Spinal cord (tissue), 10 donors: ENCODE measurements at places on chromosomes 5 and 9. TPM values are rescaled to one million over a fixed set of nuclear protein-coding genes. Genes with fewer than 3 reads are reported as not detected.

DNA sequence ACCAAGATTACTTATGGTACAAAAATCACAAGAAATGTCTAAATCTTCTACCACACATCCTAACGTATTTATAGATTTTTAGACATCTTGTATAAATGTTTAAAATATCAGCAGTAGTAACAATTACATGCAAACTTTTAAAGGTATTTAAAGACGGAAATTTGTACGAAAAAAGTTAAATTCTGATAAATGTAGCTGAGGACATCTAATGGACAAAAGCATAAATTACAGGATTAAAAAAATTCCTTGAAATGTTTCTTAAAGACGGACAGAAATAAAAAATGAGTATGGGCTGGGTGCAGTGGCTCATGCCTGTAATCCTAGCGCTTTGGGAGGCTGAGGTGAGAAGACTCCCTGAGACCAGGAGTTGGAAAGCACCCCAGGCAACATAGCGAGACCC is 15.8 kb downstream of the ERCC8 start:
- no peak for DNase-seq
- no peaks in the 10 kb centered on the region for H3K4me1 ChIP-seq
- no peak overlapping the region for H3K27ac ChIP-seq
- H3K27me3 ChIP-seq = no peaks in the 10 kb centered on the region
- H3K36me3 ChIP-seq = peaks cover 3% of the 10 kb centered on the region

GFRA3 gene
- 2.8 TPM for polyA plus RNA-seq

GRCh38 chr9:86098824-86099700 is at the start of gene GOLM1:
Gene GOLM1, minus strand, starts transcription at chr9:86099558. Its CDS starts 20,238 bp downstream, at chr9:86079320.
- H3K4me1 ChIP-seq = peaks cover 12% of the 10 kb centered on the region
- peak within 1 kb of the TSS; percentile 71 for H3K4me3 ChIP-seq
- H3K36me3 ChIP-seq = no peaks in the 10 kb centered on the region

DNA sequence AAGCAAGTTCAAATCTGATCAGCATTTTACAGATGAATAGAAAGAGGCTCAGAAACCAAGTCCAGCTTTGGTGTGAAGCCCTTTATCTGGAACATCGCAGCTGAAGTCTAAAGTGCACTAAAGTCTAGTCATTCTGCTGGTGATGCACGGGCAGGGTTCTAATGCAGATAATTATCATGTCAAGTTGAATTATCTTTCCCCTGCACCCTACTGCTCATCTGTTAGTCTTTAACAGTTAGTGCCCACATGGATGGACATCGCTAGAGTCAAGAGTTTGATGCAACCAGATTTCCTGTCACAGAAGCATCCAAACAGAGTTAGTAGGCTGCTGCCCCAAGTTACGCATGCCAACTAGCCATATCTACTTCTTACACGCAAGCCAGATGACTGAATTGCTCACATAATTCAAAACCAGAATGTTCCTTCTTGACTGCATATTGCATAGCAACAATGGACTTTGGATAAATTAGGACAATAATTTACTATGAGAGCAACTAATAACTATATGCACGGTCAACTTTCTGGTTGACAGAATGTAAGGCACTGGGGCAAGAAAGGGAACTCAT is 1.6 kb upstream of the TOMM5 start:
- H3K27me3 ChIP-seq = no peaks in the 10 kb centered on the region
- no peak for DNase-seq
- H3K4me3 ChIP-seq = no peak overlapping the region
- H3K4me1 ChIP-seq = peaks cover 24% of the 10 kb centered on the region
- H3K36me3 ChIP-seq = no peaks in the 10 kb centered on the region

CDO1 gene
- 104 TPM for polyA plus RNA-seq

DNA sequence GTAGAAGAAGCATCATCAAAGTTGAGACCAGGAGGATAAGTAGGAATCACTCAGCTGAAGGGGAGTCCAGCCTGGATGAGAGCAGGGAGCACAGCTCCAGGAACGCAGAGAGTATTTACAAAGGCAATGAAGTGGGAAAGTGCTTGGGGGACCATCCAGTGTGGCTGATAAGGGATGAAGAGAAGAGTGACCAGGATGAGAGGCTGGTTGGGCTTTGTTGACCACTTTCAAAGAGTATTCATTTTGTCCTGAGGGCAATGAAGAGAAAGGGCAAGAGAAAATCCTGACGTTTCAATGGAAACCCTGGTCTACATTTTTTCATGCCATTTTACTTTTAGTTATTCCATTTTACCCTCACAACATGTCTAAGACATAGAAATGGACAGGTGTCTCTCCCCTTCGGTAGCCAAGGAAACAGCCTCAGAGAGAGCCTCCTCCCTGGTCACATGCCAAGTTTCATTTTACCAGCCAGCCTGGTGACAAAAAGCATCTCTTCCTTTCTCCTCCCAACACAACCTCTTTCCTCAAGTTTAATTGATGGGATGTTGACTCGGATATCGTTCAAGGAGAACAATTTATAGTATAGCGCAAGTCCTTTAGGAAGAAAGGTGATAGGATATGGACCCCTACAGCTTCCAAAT is 492.7 kb upstream of the CLINT1 start:
- H3K4me3 ChIP-seq = no peak overlapping the region
- H3K27ac ChIP-seq = no peak overlapping the region
- peak; percentile 27 for DNase-seq
- H3K36me3 ChIP-seq = no peaks in the 10 kb centered on the region

DNA sequence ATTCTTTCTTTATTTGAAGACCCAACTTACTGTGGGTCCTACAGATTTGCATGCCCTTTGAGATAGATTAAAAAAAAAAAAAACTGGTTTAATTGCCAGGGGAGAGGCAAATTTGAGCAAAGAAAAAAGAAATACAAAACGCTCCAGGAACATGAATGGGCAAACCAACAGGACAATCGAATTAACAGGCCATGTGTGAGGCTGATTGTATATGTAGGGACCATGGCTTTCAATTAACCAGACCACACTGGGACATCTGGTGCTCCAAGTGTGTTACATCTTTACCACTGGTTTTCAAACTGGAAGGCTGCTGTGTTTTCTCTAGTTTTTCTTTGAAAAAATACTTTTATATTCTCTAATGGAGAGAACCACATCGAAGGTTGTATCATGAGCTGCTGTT is 612.1 kb upstream of the SEMA6A start:
- no peak overlapping the region for H3K4me3 ChIP-seq
- H3K27me3 ChIP-seq = no peaks in the 10 kb centered on the region
- no peaks in the 10 kb centered on the region for H3K36me3 ChIP-seq
- no peaks in the 10 kb centered on the region for H3K4me1 ChIP-seq

FOXI1 gene
- 0.08 TPM for polyA plus RNA-seq

DNA sequence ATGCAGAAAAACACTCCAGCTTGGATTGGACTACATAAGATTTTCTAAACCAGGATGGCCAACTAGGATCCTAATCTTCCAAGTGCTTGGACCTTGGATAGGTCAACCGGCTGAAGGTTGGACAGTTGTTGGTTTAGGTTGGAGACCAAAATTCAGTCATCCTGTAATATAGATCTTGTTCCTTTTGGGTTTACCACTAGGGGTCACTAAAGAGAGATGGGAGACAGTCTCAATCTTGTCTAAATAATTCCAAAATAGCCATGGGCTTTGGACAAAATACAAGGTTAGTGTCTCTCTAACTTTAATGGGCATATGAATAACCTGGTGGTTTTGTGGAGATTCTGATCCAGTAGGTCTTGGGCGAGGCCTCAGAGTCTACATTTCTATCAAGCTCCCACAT is 148.7 kb upstream of the ERCC6L2 start:
- no peak for DNase-seq
- H3K36me3 ChIP-seq = no peaks in the 10 kb centered on the region
- no peaks in the 10 kb centered on the region for H3K4me1 ChIP-seq
- no peaks in the 10 kb centered on the region for H3K27me3 ChIP-seq
- no peak overlapping the region for H3K27ac ChIP-seq
